CD8-positive, alpha-beta memory T cell (primary cell): ENCODE measurements at places on chromosomes 12 and 14.

DNA sequence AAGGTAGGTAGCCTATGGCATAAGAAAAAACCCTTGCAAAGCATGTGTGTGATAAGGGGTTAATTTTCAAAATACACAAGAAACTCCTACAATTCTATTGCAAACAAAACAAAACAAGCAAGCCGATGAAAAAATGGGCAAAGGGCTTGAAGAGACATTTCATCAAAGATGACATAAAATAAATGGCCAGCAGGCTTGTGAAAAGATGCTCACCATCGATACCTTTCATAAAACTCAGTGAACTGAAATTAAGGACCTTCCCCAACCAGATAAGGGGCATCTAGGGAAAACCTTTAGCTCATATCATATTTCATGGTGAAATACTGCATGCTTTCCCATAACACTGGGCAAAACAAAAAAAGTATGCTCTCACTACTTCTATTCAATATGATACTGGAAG lies 131.2 kb downstream of the PPM1H start:
- H3K36me3 ChIP-seq = no peaks in the 10 kb centered on the region
- no peaks in the 10 kb centered on the region for H3K4me1 ChIP-seq

- no peak overlapping the region for H3K27ac ChIP-seq
- H3K27me3 ChIP-seq = peaks cover 28% of the 10 kb centered on the region
- H3K4me3 ChIP-seq = no peak overlapping the region
- DNase-seq = no peak
- peaks cover 30% of the 10 kb centered on the region for H3K4me1 ChIP-seq
These were observed 42.6 kb downstream of the LTBP2 start for GRCh38 chr14:74569387-74569786.

GRCh38 chr12:64877363-64878004 lies 53.0 kb downstream of the TBC1D30 start:
- H3K27me3 ChIP-seq = no peaks in the 10 kb centered on the region
- DNase-seq = no peak
- H3K4me3 ChIP-seq = no peak overlapping the region
- H3K36me3 ChIP-seq = no peaks in the 10 kb centered on the region

DNA sequence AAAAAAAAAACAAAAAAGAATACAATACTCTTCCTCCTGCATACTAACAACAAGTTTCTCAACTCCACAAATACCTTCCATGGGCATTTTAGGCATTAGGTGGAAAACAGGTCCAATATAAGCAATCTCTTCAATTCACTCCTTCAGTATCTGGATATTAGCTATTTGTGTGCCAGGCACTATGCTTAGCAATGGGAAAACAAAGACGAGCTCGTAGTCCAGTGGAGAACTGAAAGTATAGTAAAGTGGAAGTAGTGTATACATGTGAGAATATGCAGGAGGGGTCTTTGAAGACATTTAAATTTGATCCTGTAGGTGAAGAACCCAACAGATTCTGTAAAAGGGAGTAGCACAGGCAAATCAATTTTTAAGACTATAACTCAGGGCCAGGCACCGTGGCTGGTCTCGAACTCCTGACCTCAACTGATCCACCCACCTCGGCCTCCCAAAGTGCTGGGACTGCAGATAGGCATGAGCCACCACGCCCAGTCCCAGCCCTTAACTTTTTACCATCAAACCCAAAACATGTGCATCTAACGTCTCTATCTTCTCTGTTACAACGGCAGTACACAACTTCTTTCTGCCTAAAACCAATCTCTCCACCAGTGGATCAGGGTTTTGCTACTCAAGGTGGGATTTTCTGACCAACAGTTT lies 10.6 kb downstream of the HECTD1 start:
- no peak overlapping the region for H3K4me3 ChIP-seq
- no peaks in the 10 kb centered on the region for H3K27me3 ChIP-seq
- no peak for DNase-seq
- peaks cover 3% of the 10 kb centered on the region for H3K36me3 ChIP-seq
- peaks cover 27% of the 10 kb centered on the region for H3K4me1 ChIP-seq

GRCh38 chr12:12278899-12279298 lies 12.1 kb upstream of the LRP6 start:
- H3K4me1 ChIP-seq = no peaks in the 10 kb centered on the region
- H3K27me3 ChIP-seq = no peaks in the 10 kb centered on the region
- DNase-seq = no peak
- no peak overlapping the region for H3K4me3 ChIP-seq

DNA sequence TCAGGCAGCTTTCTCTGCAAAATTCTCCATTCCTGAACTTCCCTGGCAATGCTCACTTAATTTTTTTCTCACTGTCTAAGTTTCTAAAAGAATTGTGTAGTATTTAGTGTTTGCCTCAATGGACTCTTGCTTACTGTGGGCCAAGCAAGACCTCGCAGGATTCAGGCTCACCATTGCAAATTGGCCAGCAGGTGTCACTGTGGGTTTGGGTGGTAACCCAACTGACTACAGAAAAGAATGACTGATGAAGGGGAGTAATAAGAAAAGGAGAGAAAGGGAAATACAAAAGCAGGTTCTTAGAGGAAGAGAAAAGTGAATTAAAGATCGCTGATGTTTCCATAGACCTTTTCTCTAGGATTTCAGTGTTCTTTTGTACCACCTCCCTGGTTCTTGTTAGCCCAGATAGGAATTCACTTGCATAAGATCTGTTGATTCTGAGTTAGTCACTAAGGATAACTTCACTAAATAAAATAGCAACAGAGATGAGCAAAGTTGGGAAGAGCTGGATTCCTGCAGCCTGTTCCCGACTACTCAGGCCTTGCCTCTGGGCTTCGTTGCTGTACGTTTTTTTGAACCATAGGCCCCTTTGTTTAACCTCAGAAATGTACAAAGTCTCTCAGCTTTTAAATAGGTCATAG lies 386.5 kb upstream of the DDHD1 start:
- H3K27ac ChIP-seq = no peak overlapping the region
- no peak for DNase-seq
- H3K4me1 ChIP-seq = no peaks in the 10 kb centered on the region
- H3K4me3 ChIP-seq = no peak overlapping the region

GRCh38 chr12:100337727-100338126 lies 19.1 kb upstream of the SLC17A8 start:
- H3K4me3 ChIP-seq = no peak overlapping the region
- no peaks in the 10 kb centered on the region for H3K36me3 ChIP-seq
- H3K4me1 ChIP-seq = no peaks in the 10 kb centered on the region
- H3K27ac ChIP-seq = no peak overlapping the region
- H3K27me3 ChIP-seq = no peaks in the 10 kb centered on the region

- no peaks in the 10 kb centered on the region for H3K36me3 ChIP-seq
- H3K4me3 ChIP-seq = no peak overlapping the region
- H3K27ac ChIP-seq = no peak overlapping the region
- DNase-seq = no peak
- H3K4me1 ChIP-seq = no peaks in the 10 kb centered on the region
These were observed 85.9 kb downstream of the C2CD5 start for GRCh38 chr12:22458298-22458937.

DNA sequence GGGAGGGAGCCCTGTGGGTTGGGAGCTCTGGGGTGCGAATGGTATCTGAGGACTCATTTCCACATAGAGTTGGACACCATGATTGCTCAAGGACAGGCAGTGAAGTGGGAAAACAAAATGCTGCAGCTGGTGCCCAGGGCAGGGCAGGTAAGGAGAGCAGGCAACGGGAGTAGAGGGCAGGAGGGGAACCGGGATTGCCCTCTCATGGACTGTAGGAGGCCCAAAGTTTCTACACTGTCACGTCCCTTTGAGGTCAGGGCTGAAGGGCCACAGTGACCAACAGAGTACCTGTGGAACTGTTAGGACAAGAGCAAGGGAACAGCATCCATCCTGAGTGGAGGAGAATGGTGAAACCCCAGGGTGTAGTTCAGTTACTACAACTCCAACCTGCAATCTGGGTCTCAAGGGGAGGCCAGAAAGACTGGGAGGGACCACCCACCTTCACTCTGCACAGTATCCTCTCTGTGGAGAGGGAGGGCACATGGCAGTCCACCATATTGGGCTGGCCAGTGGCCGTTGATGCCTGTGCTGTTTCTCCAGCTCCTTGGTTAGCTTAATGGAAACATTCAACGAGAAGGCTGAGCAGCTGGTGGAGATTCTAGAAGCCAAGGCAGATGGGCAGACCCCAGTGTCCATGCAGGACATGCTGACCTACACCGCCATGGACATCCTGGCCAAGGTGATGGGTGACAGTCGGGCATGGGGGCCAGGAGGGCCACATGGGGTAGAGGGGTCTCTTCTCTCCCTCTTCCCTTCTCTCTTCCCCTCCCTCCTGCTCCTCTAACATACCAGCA lies 22.2 kb downstream of the CYP46A1 start:
- H3K27ac ChIP-seq = no peak overlapping the region
- H3K4me1 ChIP-seq = no peaks in the 10 kb centered on the region
- no peaks in the 10 kb centered on the region for H3K27me3 ChIP-seq
- H3K4me3 ChIP-seq = no peak overlapping the region
